ENCODE measurements at places on chromosomes 6 and 20.

GRCh38 chr20:29300579-29301551 lies 1956.6 kb upstream of the DEFB115 start:
- no peak for DNase-seq

DNA sequence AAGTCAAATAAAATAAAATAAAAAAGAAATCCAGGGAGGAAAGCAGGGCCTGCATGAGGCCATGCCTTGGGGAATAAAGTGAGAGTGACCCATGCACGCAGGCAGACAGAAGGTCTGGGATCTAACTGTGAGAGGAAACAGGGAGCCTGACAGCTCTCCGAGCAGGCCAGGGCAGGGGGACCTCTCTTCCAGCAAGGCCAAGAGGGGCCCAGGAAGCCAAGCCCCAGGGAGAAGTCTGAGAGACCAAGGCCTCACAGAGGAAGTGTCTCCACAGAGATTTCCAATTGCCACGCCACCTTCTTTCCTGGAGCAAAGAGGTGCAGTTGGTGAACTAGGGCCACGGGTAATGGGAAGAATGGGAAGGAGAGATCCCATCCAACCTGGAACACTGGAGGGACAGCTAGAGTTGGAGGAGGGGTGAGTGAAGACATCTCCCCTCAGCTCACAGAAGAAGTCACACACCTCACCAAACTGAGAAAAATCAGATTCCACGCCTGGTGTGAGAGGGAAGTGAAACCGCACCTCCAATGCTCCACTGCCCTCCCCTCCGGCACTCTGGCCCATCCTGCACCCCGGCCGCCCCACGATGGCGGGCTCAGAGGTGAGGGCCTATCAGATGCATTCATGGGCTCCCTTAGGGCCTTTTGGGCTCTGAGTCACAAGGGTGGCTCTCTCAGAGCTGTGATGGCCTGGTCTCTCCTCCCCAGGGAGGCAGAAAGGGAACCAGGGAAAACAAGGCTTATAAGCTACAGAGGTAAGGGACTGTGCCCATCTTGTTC lies 25.1 kb upstream of the TAF8 start:
- no peak for DNase-seq

DNA sequence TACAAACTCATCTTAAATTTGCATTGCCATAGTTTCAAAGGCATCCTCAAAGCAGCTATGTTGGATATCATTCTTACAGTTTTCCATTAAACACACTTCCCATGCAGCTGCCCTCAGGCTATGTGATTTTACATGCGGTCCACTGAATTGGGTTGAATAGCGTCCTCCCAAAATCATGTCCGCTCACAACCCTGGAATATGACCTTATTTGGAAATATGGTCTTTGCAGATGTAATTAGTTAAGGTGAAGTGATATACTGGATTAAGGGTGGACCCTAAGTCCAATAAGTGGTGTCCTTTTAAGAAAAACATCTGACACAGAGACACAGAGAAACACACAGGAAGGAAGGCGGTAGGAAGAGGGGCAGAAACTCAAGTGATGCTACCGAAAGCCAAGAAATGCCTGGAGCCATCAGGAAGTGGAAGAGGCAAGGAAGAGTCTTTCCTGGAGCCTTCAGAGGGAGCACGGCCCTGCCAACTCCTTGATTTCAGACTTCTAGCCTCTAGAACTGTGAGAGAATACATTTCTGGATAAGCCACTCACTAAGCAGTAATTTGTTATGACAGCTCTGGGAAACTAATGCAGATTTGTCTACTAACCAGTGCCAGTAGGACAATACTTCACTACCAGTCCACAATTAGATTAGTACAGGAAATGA lies 42.7 kb upstream of the NHSL1 start:
- DNase-seq = peak; percentile 87

DNA sequence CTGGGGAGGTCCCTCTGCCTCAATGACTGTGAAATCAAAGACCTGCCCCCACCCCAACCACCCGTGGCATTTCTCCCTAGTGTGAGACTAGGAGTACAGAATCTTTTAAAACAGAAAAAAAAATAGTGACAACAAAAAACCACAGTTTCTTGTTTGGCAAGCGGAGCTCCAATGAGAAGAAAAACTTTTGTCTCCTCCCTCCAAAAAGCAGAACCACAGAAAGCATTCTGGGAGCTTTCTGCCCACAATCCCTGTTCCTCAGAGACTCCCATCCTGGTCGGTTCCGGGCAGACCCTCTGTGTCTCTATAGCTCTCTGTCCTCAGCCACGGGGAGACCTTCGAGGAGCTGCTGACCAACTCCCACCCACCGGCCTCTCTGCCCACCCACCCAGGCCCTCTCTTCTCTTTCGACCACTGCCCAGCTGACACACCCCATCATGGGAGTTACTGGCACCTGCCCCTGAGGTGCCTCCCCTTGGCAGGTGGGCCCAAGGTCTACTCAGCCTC lies 4.9 kb downstream of the PREX1 start:
- no peak for DNase-seq

- no peak for DNase-seq
Measured at GRCh38 chr20:33490934-33491656, 1.2 kb downstream of the CBFA2T2 start.

DNA sequence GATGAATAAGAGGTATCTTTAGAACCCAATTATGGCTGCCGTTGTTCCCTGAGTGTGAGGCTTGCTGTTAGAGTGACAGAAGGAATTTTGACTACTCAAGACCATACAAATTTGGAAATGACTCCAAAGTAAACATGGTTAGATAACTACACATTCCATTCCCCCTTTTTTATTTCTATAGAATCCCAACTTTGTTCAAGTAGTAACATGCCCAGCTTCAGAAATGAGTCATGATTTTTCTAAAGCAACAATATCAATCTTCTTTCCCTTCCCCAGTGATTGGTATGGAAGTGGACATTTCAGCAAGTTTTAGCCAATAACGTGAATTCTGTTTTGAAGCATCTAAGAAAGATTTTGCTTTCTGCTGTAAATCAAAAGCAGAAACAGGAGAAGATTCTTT lies 37.8 kb downstream of the HCRTR2 start:
- DNase-seq = no peak

DNA sequence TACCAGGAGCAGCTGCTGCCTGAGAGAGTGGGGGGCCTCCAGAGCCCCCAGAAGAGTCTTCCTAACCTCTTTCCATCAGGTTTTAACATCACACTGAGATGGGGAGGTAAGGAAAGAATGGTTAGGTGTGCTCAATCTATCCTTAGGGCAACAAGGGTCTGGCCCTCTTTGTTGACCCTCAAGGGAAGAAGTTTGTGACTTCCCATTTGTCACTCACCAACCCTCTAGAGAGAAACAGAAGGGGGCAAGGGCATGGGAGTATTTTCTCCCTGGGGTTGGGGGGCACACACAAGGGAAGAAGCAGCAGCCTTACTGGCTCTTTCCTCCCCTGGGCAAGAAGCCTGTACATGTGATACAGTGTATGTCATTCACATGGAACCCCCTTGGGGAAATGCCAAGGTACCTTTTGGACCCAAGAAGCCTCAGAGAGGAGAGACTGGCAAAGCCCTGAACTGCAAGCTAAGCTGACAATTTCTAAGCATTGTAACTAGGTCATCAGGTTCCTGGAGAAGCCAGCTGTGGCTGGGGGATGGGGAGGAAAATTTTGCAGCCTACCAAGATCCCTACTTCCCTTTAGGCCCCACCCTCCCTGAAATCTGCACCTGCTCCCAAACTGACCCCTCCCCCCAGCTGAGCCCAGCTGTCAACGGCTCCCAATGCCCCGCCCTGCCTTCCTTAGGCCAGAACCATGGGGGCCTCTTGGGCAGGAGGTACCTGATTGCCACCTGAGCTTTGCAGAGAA lies 14.5 kb downstream of the BCL2L1 start:
- no peak for DNase-seq

GRCh38 chr20:467755-468154 lies 5.4 kb upstream of the TBC1D20 start:
- no peak for DNase-seq

- DNase-seq = no peak
Measured at GRCh38 chr6:115972679-115973078, 88.0 kb downstream of the FRK start.

DNA sequence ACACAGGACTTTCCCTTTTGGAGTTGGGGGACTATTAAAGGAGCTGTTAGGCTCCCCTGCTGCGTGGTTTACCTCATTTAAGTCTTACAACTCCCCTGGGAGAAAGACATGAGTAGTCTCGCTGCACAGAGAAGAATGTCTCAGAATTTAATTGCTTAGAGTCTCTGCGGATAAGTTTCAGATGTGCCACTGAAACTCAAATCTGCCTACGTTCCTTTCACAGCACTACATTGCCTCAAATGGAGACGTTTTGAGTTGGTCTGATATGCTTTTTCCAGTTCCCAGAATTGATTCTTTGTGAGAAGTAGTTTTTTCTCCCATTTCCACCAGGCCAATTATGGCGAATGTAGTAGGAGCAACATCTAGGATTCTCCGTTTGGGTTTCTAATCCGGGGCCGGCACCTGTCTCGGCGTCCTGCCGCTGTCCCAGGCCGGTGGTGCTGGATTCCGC lies 532 bp upstream of the SLC35F1 start:
- DNase-seq = no peak

- no peak for DNase-seq
Measured at GRCh38 chr20:16939051-16939450, 190.9 kb downstream of the OTOR start.

All from SK-N-MC (cell line).